ENCODE measurements at places on chromosomes 6 and 20. TPM values are rescaled to one million over a fixed set of nuclear protein-coding genes. Genes with fewer than 3 reads are reported as not detected.
A peak's percentile ranks its signal among the peaks of the same experiment; 100 is the strongest.

GCNT2 gene
- 12.5 TPM for total RNA-seq

DNA sequence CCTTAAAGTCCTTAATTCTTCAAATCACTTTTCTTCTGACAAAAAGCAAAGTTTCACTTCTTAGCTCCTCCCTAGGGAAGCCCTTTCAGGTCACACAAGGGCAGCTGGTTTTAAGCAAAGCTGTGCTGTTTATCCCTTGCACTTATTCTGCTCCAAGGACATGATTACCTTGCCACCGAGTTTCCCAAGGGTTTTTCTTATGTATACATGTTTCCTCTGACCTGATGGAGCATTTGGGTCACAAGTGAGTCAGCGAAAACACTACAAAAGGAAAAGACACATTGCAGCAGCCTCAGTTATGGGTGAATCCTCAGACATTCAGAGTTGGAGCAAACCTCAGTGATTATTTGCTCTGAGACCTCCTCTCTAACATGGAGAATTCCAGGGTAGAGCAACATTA is 26.6 kb upstream of the ILRUN start:
- no peak for DNase-seq

GRCh38 chr20:62717933-62718332 is 9.3 kb downstream of the NTSR1 start:
- no peak for DNase-seq

DNA sequence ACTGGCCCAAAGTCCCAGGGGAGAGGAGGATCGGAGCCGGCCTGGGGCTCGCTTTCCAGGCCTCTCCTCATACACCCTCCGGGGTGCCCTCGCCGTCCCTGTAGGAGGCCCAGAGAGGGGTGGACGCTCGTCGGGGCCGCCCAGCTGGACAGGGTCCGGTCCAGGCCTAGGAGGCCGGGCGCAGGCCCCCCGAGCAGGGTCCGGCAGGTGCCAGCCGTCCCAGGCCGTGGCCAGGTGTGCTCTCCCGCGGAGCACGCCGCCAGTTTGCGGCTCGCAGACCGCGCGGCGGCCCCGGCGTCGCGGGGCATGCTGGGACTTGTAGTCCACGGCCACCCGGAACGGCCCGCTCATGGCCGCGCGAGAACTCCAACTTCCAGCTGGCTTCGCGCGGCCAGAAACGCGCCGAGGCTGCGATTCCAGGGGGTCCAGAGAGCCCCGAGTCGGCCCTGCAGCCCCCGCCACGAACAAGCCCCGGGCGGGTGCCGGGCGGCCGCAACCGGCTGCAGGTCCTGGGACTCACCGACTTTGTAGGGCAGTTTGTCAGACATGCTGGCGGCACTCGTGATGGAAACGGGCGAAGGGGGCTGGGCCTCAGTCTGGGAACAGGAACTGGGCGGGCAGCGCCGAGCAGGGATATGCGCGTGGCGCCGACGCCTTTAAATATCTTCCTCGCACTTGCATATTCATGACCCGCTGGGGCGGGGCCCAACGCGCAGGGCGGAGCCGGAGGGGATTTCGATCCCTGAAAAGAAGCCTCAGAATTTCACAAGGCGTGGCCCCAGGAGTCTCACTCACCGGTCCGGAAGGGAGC is at the start of gene AHCY:
Gene AHCY, minus strand, starts transcription at position 633 of the 811 bp plus-strand sequence. Its CDS starts 85 bp downstream, at position 548.
- peak; percentile 97 for DNase-seq

DNA sequence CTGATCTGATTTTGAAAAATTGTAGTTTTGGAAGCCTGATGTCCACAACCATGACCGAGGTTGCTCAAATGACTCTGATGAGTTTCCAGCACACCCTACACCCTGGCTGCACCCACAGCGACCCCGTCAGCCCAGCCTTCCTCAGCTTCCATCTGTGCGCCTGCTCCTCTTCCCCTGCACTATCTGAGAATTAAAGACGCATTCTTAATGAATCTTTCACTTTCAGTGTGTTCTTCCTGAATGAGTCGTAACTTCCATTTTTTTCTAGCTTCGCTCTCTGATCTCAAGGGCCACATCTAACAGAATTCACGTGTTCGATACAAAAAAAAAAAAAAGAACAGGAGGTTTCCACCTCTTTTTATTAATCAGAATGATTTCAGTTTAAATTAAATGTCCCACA is 21.3 kb upstream of the RREB1 start:
- DNase-seq = no peak

DNA sequence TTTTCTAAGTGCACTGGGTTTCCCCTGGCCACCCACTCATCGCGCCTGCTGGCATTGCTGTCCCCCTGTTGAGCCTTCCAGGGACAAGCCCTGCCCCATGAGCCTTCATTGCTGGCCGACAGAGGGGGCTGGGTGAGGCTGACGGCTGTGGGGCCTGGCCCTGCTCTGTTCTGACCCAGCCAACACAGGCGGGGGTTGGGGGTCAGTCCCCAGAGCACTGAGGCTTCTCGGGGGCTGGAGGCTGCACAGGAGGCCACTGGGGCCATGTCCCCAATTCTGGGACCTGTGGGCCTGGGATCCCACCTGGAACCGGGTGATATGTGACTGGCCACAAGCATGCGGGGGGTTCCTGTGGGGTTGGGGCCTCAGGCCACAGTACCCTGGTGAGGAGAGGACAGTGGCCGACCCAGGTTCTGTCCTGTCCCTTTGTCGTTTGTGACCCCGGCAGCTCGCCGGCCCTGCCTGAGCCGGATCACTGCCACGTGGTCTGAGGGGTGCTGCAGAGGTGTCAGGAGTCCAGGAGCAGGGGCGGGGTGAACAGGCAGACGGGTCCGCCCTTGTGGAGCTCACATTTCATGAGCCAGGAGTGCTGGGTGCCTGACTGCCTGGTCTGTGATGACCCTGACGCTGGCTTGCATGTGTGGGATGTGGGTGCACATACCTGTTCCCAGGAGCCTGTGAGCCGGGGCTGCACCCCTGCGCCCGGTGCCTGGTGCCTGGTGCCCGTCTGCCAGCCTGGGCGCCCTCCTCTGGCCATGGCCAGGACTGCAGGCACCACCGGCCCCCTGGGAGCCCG is 2.1 kb upstream of the COL20A1 start:
- no peak for DNase-seq

- DNase-seq = no peak
Observed at GRCh38 chr6:152391179-152391880, 245.8 kb downstream of the SYNE1 start.

- peak; percentile 35 for DNase-seq
Observed at GRCh38 chr20:53773792-53774401, 180.3 kb upstream of the ZNF217 start.

GRCh38 chr6:55499591-55499990 is 79.4 kb downstream of the HMGCLL1 start:
- DNase-seq = no peak

DNA sequence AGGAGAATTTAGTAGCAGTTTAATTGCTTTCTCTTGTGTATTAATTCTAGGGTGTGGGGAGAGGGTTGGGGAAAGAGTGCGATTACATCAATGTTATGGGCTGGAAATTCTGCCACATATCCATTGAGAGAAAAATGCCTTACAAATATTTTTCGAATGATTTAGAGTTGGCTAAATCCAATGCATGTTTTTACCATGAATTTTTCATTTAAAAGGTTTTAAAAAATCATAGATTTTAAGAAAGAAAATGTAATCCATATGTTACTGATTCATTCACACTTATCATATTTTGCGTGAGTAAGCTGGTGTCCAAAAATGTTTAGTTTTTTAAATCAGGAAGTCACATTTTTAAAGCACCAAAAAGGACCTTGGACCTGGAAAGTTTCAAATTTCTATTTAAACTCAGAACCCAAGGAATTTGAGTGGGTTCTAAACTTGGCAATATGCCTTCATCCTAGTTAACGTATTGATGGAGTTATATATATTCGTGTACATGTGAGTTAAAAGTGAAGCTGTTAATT is 627.4 kb upstream of the CITED2 start:
- DNase-seq = no peak

AKAP7 gene
- total RNA-seq = 12.0 TPM

SLC22A7 gene
- 2.0 TPM for total RNA-seq

DNA sequence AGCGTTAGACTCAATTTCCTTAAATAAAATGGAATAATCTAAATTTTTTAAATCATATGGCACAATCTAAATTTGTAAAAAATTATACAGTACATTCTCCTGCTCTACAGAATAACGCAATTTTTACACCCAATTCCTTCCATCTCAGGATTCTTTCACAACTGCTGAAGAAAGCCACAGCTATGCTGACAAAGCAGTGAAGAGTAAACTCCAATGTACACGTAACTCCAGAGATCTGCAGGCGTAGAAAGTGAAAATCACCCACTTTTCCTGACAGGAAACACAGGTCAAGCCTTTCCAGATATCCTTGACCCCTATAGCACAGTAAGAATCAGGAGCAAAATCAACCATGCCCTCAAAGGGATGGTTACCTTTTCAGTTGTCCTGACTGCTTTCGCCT is 27.4 kb downstream of the EPHA7 start:
- no peak for DNase-seq

ECT2L gene
- total RNA-seq = 0.13 TPM

DNA sequence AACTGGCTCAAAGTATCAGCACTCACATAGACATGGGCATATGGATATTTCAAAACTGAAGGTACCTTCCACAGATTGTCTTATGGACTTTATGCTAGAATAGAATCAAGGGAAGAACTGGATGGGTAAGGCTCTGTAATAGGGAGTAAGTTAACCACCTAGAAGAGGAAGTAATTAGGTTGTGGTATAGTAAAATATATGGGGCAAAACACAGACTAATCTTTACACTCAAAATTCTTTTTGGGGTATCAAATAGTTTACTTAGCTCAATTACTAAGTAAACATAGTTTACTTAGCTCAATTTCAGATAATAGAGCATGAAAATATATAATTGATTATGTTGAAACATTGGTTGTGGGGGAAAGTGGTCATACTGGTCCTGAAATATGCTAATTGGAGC is 94.2 kb upstream of the ATXN1 start:
- DNase-seq = no peak

- DNase-seq = no peak
Observed at GRCh38 chr6:169800116-169800667, 48.8 kb downstream of the ERMARD start.

DNA sequence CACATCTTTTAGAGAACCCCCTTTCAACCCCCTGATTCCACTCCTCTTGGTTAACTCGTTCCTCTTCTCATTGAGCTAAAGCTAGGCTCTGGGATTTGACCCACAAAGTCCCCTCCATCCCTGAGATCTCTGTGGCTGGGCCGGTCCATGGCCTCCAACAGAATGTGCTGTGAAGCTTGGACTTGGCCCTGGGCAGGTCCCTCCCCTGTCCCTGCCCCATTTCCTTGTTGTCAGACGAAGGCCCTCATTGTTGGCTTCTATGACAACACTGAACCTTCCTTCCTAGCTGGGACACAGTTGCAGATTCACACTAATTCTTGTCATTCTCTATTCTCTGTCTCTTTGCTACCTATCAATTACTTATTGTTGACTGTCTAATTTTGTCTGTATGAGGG is 156.1 kb downstream of the SYCP2 start:
- no peak for DNase-seq

HFE gene
- total RNA-seq = 10.6 TPM

- no peak for DNase-seq
Observed at GRCh38 chr6:112027942-112028674, 25.8 kb upstream of the CCN6 start.

DNA sequence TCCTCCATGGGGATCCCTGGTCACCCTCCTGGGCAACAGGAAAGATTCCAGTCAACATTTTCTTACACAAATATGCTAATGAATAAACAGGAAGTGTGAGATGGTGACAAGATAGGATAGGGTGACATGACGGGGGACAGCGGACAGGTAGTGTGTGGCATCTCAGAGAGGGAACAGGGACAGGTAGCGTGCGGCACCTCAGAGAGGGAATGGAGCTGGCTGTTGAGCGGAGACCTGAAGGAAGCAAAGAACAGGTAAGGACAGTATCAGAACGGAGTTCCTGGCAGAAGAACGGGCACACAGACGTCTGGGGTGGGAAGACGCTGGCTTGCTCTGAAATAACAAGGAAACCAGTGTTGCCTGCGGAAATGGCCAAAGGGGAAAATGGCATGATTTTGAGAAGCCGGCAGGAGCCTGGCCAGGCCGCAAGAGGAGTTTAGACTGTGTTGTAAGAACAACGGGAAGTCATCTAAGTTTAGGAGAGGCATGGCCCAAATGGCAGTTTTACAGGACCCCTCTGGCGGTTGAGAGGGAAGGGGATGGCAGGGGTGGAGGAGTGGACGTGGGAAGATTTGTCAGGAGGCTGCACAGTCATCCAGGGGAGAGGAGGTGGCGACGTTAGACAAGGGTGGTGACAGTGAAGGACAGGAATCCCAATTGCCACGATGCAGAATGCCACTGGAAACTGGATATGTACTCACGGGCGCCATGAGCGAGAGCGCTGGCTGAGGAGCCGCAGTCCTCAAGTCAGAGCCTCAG is 111.6 kb downstream of the JPH2 start:
- DNase-seq = no peak

DNA sequence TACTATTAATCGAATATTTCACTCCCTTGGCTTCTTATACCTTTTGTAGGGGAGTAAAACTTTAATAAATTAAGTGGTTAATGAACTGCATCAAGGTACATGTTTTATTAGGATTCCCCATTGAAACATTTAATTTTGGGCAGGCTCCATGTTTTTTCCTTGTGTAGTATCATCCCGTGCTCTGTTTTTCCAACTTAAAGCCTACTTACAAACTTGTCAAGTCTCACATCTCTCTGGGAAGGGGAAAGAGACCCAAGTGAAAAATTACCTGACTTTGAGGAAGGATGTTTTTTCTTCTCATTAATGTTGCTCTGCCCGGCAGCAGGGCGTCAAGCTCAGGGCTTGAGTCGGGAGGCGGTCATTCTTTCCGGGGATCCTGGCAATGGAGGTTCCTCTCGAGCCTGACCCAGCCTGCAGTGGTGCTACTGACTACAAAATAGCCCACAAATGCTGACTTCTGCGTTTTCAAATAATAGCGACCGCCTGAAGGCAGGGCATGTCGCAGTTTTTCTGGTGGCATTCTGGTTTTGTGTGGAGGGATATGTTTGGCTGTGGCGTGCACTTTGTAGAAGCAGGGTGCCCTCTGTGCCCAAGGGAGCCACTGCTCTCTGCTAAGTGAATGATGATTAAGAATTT is 2.4 kb downstream of the DSP start:
- peak; percentile 37 for DNase-seq

DNA sequence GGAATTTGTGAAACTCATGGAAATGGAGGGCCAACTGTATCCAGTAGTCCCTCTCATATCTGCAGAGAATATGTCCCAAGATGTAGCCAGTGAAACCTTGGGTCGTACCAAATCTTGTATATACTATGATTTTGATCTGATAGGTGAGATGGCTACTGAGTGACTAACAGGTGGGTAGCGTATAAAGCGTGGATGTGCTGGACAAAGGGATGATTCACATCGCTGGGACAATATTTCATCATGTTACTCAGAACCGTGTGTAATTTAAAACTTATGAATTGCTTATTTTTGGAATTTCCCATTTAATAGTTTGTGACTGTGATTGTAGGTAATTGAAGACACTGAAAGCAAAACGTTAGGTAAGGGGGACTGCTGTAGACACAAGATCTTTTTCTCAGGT is 144.1 kb downstream of the SMAP1 start:
- no peak for DNase-seq

OR12D2 gene
- total RNA-seq = not detected

DNA sequence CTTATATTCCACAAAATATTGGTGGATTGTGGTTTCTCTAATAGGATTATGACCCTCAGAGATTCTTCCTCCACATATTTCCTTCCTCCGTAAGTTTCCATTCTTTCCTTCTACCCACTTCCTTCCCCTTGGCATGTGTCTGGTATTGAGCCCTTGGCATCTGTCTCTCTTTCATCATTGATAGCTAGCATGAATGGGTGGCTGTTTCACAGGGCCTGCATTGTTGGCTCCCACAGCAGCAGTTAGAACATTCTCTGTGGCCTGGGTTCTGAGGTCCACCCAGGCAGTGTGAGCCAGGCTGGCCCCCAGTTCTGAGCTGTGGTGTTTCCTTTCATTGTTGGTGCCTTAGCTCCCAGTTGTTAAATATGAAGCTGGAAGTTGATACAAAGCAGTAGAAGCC is 125.3 kb downstream of the ANKS1A start:
- no peak for DNase-seq
